ENCODE measurements at places on chromosomes 3 and 15. TPM values are rescaled to one million over a fixed set of nuclear protein-coding genes. Genes with fewer than 3 reads are reported as not detected.

GRCh38 chr15:101050623-101051290, 131.6 kb downstream of the LRRK1 start:
- DNase-seq, result no peak
- H3K36me3 ChIP-seq, result no peaks in the 10 kb centered on the region
- no peak overlapping the region for H3K27ac ChIP-seq
- H3K4me1 ChIP-seq, result peaks cover 18% of the 10 kb centered on the region
- H3K27me3 ChIP-seq, result no peaks in the 10 kb centered on the region

Gene ACKR4
- not detected for total RNA-seq

DNA sequence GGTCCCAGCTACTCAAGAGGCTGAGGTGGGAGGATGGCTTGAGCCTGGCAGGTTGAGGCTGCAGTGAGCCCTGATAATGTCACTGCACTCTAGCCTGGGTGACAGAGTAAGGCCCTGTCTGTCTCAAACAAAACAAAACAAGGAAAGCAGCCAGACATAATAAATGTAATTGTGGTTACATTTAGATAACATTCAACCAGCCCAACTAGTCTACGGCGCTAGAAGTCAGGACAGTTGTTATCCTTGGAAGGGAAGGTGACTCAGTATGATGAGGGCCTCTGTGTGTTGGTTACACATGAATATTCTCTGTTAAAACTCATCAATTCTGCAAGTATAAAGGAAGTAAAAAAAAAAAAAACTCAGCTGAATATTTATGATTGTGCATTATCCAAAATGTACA, 27.0 kb upstream of the CSPG5 start:
- no peak for DNase-seq
- no peak overlapping the region for H3K27ac ChIP-seq
- H3K4me3 ChIP-seq, result no peak overlapping the region
- peaks cover 42% of the 10 kb centered on the region for H3K36me3 ChIP-seq
- no peaks in the 10 kb centered on the region for H3K27me3 ChIP-seq

- DNase-seq, result no peak
- no peak overlapping the region for H3K4me3 ChIP-seq
- no peak overlapping the region for H3K27ac ChIP-seq
- H3K36me3 ChIP-seq, result no peaks in the 10 kb centered on the region
- H3K4me1 ChIP-seq, result no peaks in the 10 kb centered on the region
These were observed 228.3 kb downstream of the CLSTN2 start for GRCh38 chr3:140163159-140163763.

Gene CYB561D2
- total RNA-seq, result 11.5 TPM
